Activated gamma-delta T cell treated with anti-CD3 and anti-CD28 coated beads, Interleukin-2, amount 50 U/mL, for 16 hours (primary cell): ENCODE measurements at places on chromosomes 1 and 21.

DNA sequence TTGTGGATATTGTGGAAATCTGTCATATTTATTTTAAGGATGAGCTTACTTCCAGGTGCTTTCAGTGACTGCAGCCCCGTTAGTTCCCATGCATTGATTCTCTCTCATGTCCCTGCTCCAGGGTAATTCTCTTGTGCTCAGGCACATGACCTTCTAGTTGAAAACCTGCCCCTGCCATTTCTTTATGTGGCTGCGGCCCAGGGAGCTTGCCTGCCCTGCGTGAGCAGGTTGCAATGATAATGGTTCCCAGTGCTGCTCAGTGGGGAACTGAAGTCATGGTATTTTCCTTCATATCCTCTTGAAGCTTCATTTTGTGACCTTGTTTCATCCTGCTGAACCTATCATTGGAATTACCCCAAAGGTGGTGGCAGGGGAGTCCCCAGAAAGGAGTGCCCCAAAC is 229.8 kb downstream of the DISC1 start:
- no peak for DNase-seq

GRCh38 chr1:243497939-243498681 is 242.3 kb downstream of the SDCCAG8 start:
- no peak for DNase-seq

- no peak for DNase-seq
Observed at GRCh38 chr1:232922485-232922884, 27.9 kb upstream of the NTPCR start.

DNA sequence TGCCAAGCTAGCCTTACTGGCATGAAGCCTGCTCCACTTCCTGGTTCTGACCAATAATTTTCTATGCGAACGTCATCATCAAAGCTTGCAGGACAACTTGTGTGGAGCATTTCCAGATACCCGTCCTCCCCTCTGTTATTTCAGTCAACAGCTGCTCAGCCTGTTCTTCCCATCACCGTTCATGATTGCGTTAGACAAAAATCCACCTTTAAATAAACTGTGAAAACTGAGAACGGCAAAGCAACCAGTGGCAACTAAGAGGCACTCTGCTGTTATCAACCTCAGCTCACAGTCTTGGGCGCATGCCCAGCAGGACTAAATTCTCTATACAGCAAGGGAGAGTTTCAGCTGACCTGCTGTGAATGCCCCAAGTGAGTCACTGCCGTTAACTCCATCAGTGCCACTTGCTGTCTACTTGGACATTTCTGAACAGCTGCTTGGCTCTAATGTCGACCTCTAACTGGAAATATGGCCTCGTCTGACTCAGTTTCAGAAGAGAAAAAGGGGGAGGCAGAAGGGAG is 207.4 kb upstream of the RUNX1 start:
- DNase-seq: no peak

GRCh38 chr1:155976062-155976912 is 2.1 kb downstream of the ARHGEF2 start:
- peak; percentile 65 for DNase-seq

- DNase-seq: no peak
Observed at GRCh38 chr1:227363825-227364224, 45.5 kb upstream of the CDC42BPA start.

DNA sequence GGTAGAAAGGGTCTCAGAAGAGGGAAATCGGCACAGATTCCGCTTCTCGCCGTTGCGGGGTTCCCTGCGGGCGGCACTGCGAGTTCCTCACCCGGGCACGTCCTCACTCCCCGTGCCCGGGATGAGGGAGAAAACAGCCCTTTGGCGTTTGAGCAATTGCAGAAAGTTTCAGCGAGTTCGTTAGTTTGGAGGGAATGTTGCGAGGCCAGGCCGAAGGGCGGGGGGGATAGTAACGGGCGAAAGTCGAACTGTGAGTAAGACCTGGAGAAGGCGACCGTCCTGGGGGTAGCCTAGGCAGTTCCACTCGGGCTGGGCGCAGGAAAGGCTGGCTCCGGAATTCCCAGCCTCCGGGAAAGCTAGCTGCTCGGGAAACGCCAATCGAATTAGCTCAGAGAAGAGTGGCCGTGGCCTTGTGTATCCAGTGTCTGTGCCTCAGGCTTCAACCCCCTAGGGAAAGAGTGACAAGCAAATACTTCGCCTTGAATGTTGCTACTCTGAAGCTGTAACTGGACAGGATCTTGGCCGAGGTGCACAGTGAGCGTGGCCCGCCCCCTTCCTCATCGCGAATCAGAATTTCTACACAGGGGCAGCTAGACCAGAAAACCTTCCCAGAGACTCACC is 787 bp downstream of the PTGFR start:
- DNase-seq: no peak

- DNase-seq: no peak
Observed at GRCh38 chr1:109782514-109782913, 18.8 kb upstream of the EPS8L3 start.

- no peak for DNase-seq
Observed at GRCh38 chr1:188386161-188386560, 1557.4 kb downstream of the PLA2G4A start.

- peak; percentile 19 for DNase-seq
Observed at GRCh38 chr1:67686267-67687197, 1.5 kb downstream of the GADD45A start.

GRCh38 chr1:173866413-173867115 is 1.2 kb downstream of the GAS5 start:
- no peak for DNase-seq

GRCh38 chr1:11802973-11803885 is 2.5 kb downstream of the MTHFR start:
- peak; percentile 59 for DNase-seq

GRCh38 chr21:25402134-25402961 is 204.9 kb downstream of the MRPL39 start:
- no peak for DNase-seq

- no peak for DNase-seq
Observed at GRCh38 chr1:6882414-6882813, 97.2 kb downstream of the CAMTA1 start.

DNA sequence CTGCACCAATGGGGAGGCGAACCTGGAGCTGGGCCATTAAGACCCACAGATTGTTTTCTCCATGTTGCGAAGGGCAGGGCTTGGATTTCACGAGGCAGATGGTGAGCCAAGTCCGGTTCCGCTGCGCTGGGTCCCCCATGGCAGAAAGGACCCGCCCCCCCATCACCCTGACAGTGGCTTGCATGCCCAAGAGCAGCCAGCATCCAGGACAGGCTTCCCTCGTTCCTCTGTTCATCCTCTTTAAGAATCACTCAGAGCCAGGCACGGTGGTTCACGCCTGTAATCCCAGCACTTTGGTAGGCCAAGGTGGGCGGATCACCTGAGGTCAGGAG is 15.8 kb upstream of the NPHP4 start:
- DNase-seq: no peak

DNA sequence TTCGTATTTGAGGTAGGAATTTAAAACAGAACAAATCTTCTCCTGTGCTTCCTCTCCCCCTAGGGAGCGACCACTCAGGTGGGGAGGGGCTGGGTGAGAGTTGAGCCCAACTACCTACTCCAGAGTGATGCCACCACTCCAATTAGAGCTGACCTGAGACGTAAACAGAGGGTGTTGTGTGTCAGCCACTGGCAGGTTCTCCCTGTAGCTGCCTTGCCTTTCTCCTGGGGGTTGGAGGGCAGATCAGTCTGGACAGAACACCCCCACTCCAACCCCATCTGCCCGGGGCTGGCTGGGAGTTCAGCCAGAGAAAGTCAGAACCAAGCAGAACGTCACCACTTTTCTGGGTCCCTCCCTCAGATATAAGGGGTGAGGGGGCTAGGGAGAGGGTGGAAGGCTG is 2.0 kb downstream of the HPDL start:
- DNase-seq: no peak

DNA sequence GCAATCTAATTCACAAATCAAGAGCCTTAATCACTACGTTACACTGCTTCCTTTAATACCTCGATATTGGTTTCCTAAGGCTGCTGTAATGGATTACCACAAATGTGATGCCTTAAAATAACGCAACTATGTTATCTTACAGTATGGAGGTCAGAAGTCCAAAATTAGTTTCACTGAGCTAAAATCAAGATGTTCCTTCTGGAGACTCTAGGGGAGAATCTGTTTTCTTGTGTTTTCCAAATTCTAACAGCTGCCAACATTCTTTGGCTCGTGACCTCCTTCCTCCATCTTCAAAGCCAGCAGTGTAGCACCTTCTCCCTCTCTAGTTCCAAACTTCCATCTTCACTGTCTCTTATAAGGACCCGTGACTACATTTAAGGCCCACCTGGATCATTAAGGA is 335.0 kb upstream of the NFIA start:
- no peak for DNase-seq

- no peak for DNase-seq
Observed at GRCh38 chr1:172448995-172449584, 5.2 kb upstream of the PIGC start.

DNA sequence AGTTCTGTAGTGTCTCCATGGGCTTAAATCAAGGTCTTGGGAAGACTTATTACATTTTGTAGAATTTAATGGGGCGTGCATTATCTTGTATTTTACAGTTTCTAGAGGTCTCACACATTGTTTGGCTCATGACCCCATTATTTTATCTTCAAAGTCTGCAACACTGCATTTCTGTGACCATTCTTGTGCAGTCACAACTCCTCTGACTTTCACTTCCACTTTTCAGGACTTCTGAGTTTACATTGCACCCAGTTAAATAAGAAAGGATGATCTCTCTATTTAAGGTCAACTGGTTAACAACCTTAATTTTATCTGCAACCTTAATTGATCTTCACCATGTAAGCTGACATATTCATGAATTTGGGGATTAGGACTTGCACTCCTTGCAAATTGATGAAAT is 1186.6 kb downstream of the MRPL39 start:
- DNase-seq: no peak

- no peak for DNase-seq
Observed at GRCh38 chr1:51669272-51669671, 52.4 kb downstream of the OSBPL9 start.

GRCh38 chr1:166852918-166853317 is 13.6 kb downstream of the POGK start:
- no peak for DNase-seq

DNA sequence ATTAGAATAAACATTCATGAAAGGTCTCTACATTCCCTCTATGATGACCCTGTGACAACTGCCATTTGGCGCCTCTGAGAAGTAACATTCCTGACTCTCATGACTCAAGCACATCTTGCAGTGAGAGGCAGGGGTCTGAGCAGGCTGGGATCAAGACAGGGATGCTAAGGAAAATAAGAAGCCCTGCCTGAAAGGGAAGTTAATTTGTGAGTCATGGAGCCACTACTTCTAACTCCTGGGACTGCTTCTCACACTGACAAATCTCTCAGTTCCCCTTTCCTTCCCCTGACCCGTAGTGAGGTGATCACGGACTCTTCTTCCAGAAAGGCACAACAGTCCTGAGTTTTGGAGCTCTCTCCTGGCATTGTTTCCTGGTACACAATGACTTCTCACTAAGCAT is 231.9 kb downstream of the TNR start:
- DNase-seq: no peak

DNA sequence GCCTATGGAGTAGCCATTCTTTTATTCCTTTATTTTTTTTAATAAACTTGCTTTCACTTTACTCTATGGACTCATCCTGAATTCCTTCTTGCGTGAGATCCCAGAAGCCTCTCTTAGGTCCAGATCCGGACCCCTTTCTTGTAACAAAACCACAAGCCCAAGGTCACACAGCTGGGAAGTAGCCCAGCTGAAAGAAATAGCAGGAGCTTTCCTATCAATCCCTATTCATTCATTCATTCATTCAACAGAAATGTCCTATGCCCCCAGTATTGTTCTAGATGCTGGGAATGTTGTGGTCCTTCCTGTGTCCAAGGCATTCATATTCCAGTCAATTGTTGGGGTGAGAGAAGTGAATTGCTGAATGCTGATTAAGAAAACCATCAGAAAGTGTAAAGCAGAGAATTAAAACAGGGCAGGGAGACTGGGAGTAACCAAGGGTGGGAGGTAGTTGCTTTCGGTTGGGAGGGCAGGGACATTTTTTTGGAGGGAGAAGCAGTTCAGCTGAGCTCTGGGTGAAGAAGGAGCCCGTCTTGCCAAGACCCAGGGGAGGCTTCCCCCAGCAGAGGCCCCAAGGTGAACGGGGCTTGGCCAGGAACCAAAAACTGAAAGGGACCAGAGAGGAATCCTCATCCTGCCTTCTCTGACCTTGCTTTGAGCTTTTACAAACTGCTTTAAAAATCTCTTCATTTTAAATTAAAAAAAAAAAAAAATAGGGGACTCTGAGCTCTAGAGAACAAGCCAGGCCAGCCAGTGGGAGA is 10.8 kb downstream of the PLA2G2D start:
- no peak for DNase-seq

- peak; percentile 9 for DNase-seq
Observed at GRCh38 chr1:53294567-53294966, 33.3 kb downstream of the LRP8 start.

DNA sequence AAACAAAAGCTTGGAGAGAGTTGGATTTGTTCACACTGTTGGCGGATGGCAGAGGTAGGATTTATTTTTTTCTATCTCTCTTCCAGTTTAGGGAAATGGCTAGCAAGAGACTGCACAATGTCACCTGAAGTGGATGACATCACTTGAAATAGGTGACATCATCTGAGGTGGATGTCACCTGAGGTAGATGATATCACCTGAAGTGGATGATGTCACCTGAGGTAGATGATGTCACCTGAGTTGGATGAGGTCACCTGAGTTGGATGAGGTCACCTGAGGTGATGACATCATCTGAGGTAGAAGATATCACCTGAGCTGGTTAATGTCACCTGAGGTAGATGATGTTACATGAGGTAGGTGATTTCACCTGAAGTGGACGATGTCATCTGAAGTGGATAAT is 413.4 kb downstream of the DSCAM start:
- no peak for DNase-seq

DNA sequence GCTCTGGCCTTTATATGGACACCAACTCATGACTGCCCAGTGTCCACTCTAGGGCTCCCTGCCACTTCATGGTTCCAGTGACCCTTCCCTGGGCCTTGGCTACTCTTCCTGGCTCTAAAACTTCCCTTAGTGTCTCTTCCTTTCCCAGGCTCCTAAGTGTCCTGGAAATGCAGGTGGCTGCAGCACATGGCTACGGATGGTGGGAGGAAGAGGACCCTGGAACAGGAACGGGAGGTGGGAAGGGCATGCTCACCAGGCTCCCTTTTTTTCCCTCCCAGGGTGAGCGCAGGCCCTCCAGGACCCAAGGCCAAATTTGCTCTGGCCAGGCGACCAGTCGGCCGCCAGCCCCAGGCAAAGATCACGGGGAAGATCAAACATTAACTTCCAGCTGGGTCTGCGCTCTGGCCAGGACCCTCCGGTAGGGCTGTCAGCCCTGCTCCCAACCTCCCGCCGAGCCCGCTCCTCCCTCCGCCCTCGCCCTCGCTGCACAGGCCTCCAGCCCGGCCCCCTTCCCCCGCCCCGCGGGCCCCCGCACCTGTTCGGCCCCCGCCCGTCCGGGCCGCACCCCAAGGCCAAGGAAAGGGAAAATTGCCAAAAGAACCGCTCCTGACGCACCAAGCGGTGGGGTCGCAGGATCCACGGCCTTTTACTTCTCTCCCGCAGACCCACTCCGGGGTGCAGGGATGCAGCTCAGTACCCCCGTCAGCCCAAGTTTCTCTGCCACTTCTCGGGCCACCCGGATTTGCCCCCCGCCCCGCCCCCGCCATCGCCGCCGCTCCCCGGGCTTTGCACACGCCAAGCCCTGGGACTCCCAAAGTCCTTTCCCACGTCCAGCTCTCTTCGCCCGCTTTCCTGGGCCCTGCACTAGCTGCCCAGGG is 894 bp downstream of the TCEA3 start:
- DNase-seq: no peak
